ENCODE measurements at places on chromosomes 7 and 10. TPM values are rescaled to one million over a fixed set of nuclear protein-coding genes. Genes with fewer than 3 reads are reported as not detected.

- no peak overlapping the region for H3K4me3 ChIP-seq
- H3K27ac ChIP-seq = no peak overlapping the region
- peaks cover 8% of the 10 kb centered on the region for H3K36me3 ChIP-seq
- no peak for DNase-seq
- H3K27me3 ChIP-seq = no peaks in the 10 kb centered on the region
Measured at GRCh38 chr7:2204446-2204845, 28.3 kb downstream of the MAD1L1 start.

The NRCAM gene
- 0.60 TPM for total RNA-seq

DNA sequence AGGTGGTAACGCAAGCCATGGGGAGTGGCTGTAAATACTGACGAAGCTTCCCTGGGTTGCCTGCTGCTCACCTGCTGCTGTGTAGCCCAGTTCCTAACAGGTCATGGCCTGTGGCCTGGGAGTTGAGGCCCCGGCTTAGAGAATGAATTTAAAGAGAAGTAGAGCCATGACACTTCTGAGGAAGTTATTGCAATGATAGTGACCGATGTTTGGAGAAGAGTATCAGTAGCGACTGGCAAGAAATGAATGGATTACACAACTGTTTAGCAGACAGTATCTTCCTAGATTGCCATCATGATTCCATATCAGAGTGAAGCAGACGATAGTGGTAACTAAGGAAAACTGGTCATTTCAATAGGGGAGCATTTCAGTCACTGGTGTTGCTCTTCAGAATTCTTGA, 249.6 kb downstream of the PLXDC2 start:
- H3K27ac ChIP-seq = no peak overlapping the region
- no peak overlapping the region for H3K4me3 ChIP-seq
- no peaks in the 10 kb centered on the region for H3K36me3 ChIP-seq
- H3K4me1 ChIP-seq = no peaks in the 10 kb centered on the region
- no peak for DNase-seq
- no peaks in the 10 kb centered on the region for H3K27me3 ChIP-seq

DNA sequence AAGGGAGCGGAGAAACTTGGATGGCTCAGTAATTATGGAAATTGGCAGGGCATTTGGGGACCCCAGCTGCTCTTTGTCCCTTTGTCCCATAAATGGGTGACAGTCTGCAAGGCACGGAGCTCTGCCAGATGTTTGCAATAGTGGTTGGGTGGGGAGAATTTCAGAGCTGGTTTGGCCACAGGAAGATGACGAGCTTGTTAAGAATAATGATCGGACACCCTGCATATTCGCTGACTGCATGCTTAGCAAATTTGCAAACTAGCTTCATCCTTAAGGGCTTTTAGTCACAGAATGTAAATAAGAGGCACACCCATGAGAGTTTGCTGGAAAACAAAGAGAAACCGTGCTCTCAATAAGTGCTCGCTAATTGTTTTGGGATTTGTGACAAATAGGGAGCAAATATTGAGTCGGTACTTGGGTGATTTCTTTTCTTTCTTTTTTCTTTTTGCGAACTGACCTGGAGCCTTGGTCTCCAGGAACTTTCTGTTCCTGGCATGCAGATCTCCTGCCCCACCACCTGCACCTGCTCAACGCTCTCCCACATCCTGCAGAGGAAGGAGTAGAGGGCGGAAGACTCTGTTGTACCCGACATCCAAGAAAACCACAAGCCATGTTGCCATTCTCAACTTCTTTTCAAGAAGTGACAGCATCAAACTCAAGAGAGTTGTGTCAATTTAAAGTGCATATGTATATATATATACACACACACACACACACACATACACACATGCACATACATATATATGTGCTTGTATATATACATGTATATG, 238.9 kb downstream of the CAMK1D start:
- H3K27ac ChIP-seq = peak overlapping the region; percentile 55
- peaks cover 2% of the 10 kb centered on the region for H3K36me3 ChIP-seq
- peak overlapping the region; percentile 65 for H3K4me3 ChIP-seq
- peaks cover 75% of the 10 kb centered on the region for H3K4me1 ChIP-seq
- peak; percentile 26 for DNase-seq

The TMEM176A gene
- not detected for total RNA-seq

The LDB1 gene
- total RNA-seq = 69.6 TPM

The UNC5B gene
- 0.05 TPM for total RNA-seq

GRCh38 chr7:4931943-4932342, 27.0 kb downstream of the MMD2 start:
- H3K4me1 ChIP-seq = no peaks in the 10 kb centered on the region
- no peak overlapping the region for H3K4me3 ChIP-seq
- H3K36me3 ChIP-seq = no peaks in the 10 kb centered on the region
- no peaks in the 10 kb centered on the region for H3K27me3 ChIP-seq

The CPN1 gene
- total RNA-seq = not detected

- DNase-seq = no peak
- no peaks in the 10 kb centered on the region for H3K36me3 ChIP-seq
- H3K27ac ChIP-seq = no peak overlapping the region
Measured at GRCh38 chr10:62317257-62317656, 48.6 kb upstream of the RTKN2 start.

- no peak overlapping the region for H3K4me3 ChIP-seq
- H3K27me3 ChIP-seq = no peaks in the 10 kb centered on the region
- H3K36me3 ChIP-seq = peaks cover 3% of the 10 kb centered on the region
- H3K4me1 ChIP-seq = peaks cover 6% of the 10 kb centered on the region
- DNase-seq = no peak
Measured at GRCh38 chr10:22911889-22912762, 15.7 kb upstream of the ARMC3 start.

DNA sequence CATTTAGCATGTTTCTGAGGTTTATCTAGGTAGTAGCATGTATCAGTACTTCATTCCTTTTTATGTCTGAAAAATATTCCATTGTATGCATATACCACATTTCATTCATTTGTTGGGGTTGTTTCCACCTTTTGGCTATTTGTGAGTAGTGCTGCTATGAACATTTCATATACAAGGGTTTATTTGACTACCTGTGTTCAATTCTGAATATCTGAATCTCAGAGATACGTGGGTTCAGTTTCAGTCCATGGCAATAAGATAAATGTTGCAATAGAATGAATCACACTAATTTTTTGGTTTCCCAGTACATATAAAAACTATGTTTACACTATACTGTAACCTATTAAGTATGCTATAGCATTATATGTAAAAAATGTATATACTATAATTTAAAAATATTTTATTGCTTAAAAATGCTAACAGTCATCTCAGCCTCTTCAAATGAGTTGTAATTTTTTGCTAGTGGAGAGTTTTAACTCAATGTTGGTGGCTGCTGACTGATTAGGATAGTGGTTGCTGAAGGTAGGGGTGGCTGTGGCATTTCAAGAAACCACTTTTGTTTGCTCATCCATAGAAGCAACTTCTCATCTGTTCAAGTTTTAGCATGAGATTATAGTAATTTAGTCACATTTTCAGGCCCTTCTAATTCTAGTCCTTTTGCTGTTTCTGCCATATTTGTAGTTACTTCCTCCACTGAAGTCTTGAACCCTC, 13.9 kb downstream of the PLEKHA1 start:
- H3K4me1 ChIP-seq = peaks cover 48% of the 10 kb centered on the region
- no peak overlapping the region for H3K4me3 ChIP-seq
- H3K27ac ChIP-seq = peak overlapping the region; percentile 86
- peaks cover 19% of the 10 kb centered on the region for H3K36me3 ChIP-seq

DNA sequence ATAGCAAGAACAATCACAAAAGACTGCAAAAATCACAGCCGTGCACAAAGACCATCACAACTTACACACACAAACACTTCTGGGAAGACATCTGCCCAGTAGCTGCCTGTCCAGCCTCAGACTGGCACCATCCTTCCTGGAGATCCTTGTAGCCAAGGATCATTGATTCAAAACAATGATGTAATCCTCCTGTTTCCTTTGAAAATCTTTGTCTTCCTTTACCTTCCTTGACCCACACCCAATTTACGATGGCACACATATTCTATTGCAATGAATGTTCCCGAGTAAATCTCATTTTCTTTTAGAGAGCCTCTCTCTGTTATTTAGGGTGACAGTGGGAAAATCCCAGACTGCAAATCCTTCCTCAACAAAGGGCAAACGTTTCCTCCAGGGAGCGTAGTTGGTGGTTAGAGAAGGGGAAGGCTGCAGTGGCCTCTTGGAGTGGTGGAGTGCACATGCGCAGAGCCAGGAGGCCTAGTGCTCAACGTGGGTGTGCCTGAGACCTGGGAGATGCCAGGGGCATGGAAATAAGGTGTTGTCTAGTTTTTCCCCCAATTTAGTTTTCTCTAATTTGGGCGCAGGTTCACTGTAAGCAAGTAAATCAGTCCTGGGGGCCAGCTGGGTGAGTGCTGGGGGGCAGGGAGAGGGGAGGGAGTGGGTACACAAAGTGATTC, 3.1 kb upstream of the INPP5A start:
- H3K4me3 ChIP-seq = no peak overlapping the region
- peaks cover 2% of the 10 kb centered on the region for H3K36me3 ChIP-seq
- H3K4me1 ChIP-seq = peaks cover 22% of the 10 kb centered on the region
- H3K27me3 ChIP-seq = peaks cover 4% of the 10 kb centered on the region
- H3K27ac ChIP-seq = no peak overlapping the region
- DNase-seq = no peak

DNA sequence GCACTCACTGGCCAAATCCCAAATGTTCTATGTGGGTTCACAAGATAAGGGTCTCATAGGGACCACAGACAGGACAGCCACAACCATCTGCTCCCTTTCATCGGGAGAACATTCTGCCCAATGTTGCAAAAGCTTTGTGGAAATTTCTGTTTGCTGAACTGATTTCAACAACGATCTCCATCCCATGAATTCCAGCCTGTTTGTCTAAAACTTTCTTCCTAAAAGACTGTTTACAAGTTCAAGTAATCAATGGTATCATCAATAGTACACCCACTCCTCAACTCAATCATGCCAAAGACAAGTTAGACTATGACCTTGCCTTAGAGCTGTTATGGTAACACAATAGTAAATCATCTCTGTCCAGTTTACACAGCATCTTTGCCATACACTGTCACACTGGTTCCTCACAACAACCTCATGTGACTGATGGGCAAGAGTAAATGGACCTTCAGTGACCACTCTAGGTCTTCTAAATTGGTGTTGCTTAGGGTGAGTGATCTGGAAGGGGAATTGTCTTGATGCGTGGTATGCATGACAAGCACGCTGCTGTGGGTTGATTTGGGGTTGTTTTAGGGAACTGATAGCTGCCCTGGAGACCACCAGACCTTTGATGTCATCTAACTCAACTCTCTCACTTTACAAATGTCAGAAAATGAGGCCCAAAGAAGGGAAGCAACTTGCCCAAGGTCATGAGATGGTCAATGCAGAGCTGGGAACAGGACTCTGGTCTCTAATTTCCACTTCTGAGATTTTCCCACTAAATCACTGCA, 95.1 kb downstream of the PPP1R3C start:
- no peaks in the 10 kb centered on the region for H3K36me3 ChIP-seq
- no peak overlapping the region for H3K4me3 ChIP-seq
- no peak for DNase-seq

DNA sequence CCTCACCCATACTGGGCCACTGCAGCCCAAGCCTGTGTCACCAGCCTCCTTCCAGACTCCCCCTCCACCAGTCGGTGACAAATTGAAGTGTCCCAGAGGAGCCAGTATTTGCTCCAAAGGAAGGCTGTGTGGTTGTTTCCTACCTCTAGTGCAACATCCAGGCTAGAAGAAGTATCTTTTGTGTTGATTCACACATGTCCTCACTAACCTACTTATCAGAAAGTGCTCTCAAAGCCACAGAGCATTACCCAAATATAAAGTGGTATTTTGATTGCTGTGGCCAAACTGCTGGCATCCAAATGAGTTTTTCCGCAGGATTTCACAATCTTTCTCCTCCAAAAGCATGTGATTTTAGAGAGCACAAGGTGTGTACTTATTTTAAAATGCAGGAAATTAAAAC, 134.8 kb downstream of the CUL2 start:
- no peak for DNase-seq
- H3K27me3 ChIP-seq = no peaks in the 10 kb centered on the region

DNA sequence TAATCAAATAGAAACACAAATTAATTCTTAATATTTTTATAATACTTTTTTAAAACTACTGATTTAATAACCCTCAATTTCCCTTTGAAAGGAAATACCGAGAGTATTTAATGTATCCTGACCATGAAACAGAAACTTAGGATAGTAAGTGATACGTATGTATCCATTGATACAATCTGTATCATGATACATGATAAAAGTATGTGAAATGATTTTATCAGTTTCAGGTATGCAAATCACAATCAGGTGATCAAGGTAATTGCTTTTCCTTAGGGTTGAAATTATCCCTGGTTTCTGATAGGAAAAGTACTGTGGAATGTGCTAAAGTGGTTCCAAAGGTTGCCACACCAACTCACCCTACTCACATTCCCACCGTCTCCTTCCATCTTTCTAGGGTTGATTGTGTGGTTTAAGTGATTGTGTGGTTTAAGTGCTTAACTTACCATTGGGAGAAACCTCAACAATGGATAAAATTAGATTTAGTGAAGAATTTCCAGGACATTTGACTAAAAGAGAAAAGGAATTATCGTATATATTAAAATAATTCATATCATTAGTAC, 138.3 kb downstream of the LRRN3 start:
- H3K27me3 ChIP-seq = no peaks in the 10 kb centered on the region
- no peak overlapping the region for H3K27ac ChIP-seq
- H3K36me3 ChIP-seq = no peaks in the 10 kb centered on the region
- H3K4me3 ChIP-seq = no peak overlapping the region
- H3K4me1 ChIP-seq = peaks cover 7% of the 10 kb centered on the region
- no peak for DNase-seq

The PRKG1 gene
- total RNA-seq = not detected

DNA sequence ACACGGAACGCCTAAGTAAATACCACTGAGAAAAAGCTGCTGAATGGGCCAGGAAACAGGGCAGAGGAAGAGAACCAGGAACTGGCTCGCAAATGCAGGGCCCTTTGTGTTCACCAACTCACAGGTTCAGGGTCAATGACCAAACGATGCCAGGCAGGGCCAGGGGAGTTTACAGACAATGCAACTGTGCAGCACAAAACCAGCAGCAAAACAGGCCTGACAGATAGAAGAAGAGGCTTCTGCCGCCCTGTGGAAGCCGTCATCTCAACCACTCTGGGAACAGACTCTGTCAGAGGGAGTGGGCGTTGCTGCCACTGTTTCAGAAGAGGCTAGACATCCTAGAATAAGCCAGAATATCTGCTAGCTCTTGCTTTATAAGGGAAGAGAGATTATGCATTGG, 117.9 kb downstream of the KMT2E start:
- peak; percentile 43 for DNase-seq
- H3K27me3 ChIP-seq = no peaks in the 10 kb centered on the region
- H3K4me1 ChIP-seq = peaks cover 34% of the 10 kb centered on the region
- no peak overlapping the region for H3K4me3 ChIP-seq

- DNase-seq = no peak
- no peaks in the 10 kb centered on the region for H3K27me3 ChIP-seq
- H3K4me3 ChIP-seq = no peak overlapping the region
- no peaks in the 10 kb centered on the region for H3K4me1 ChIP-seq
Measured at GRCh38 chr10:101580486-101581399, 7.3 kb downstream of the POLL start.

GRCh38 chr7:8113184-8113583, 144.6 kb downstream of the GLCCI1 start:
- H3K4me3 ChIP-seq = no peak overlapping the region
- H3K27me3 ChIP-seq = no peaks in the 10 kb centered on the region
- H3K27ac ChIP-seq = no peak overlapping the region
- DNase-seq = no peak

GRCh38 chr7:21999896-22000295, 54.2 kb upstream of the CDCA7L start:
- peaks cover 2% of the 10 kb centered on the region for H3K4me1 ChIP-seq
- no peaks in the 10 kb centered on the region for H3K36me3 ChIP-seq
- no peak overlapping the region for H3K27ac ChIP-seq

The PHKG1 gene
- total RNA-seq = 1.6 TPM

The CALN1 gene
- total RNA-seq = 0.12 TPM
